ENCODE measurements at places on chromosomes 1 and 21.

DNA sequence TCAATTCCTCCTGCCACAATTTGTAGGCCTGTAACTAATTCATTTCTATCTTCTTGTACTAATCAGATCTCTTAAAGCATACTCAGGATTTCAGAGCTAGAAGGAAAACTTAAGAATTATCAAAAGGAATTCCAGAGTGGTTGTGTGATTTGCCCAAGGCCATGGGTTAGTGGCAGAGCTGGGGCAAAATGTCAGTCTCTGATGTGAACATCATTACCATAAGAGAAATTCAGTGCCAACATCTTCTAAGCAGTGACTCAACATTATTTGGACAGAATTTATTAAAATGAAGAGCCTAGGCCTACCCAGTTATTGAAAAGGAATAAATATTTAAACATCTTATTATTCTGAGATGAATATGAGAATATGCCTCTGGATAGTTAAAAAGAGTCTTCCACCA, 14.5 kb downstream of the ST6GALNAC5 start:
- DNase-seq: no peak

GRCh38 chr1:205444300-205444930, 11.4 kb downstream of the BLACAT1 start:
- DNase-seq: no peak

- DNase-seq: no peak
Observed at GRCh38 chr1:164320790-164321731, 237.9 kb upstream of the PBX1 start.

- DNase-seq: no peak
Observed at GRCh38 chr21:38621132-38621531, 122.9 kb upstream of the ERG start.

DNA sequence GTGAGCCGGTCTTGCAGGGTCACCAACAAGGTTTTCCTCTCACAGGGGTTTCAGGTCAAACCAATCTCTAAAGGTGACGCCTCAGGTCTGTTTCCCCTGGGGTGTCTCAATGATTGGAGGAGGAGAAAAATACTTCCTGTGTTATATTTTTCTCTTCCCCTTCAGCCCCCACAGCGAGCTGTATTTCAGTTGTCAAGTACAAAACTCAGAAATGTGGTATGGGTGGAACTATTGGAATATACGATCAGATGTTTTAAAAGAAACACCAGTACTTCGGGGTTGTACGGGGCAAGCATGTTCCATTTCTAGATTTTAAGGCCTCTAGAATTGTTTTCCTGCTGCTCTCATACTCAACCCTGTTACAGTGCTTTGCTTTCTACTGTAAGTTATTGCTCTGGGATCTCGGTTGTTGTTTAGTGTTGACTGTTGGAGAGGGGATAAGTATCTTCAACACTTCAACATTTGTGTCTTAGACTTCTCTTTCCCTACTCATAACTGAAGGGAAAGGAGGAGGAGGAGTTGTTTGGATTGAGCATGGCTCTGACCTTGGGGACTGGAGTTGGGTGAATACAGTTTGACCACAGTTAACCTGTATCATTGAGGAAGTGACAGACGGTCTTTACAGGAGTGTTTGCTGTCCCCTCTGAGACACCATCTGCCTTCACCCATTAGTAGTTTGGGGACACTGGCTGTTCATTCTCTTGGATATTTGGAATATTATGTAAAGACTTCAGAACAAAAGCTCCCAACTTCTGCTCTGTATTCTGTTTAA, 2.0 kb downstream of the MAPKAPK2 start:
- no peak for DNase-seq

DNA sequence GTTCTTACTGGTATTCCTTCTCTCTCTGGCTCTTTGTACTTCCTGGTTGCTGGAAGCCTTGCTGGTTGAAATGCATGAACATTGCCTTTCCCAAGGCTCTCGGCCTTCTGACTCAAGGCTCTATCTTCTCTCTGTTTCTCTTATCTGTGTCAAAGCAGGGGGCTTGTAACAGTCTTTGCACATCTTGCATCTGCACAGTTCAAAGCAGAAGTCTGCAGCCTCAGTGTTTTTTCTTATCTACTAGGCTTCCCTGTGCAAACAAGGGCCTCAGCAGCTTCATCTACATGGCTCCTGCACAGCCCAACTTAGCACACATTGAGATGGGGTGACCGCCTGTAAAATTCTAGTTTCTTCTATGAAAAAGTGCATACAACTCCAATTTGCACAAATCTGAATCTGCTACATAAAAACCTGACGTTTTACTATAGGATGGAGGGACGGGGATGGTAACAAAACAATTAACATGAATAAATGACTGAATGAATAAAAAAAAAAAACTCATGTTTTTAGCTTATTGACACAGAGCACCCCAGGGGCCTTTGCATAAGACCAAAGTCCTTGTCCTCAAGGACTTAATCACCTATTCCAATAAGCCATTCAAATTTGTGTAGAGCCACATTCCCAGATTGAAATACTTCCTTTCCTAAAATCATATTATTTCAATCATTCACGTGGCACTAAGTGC, 458.3 kb downstream of the LMO4 start:
- no peak for DNase-seq

- DNase-seq: no peak
Observed at GRCh38 chr1:164563721-164564360, 4.9 kb downstream of the PBX1 start.

GRCh38 chr21:35528116-35529042, 479.3 kb upstream of the RUNX1 start:
- DNase-seq: peak; percentile 15

DNA sequence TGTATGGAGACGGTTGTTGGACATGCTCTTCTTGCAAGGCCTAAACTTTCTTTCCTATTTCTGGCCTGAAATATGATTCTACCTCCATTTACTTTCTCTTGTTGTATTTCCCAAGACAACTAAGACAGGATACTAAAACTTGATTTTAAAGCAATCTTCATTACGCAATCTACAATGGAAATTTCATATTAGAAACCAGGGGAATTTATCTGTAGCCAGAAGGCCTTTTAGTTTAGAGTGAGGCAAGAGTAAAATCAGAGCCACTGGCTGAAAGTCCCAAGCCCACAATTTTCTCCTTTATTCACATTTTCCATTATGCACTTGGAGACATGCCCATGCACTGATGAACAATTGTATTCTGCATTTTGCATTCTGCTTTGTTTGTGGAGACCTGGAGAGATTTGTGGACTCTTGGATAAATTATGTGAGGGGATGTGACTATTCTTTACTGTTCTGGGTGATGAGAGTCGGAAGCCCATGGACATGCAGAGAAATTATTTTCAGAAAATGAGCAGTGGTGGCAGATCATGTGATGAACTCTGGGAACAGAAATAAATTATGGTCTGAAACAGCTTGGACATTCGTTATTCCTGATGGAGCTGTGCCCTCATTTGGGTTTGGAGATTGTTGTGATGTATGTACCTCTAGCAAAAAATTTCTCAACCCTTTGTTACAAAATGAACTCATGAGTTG, 336.8 kb downstream of the SEC16B start:
- DNase-seq: no peak

DNA sequence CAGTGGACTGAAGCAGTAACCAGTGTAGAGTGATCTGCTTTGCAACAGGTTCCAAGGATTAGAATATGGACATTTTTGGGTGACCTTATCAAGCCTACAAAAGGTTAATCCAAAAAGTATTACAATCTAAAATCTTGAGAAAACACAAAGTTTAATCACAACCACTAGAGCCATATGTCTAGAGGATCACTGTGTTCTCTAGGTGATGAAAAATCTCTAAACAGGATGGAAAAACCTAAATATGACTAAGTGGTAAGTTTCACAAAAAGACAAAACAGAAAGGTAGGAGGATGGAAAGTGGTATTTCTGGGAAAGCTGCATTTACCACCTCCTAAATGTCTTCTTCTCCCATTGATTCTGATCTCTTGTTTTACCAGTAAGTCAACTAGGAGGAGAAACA, 411.1 kb upstream of the CXADR start:
- DNase-seq: no peak

DNA sequence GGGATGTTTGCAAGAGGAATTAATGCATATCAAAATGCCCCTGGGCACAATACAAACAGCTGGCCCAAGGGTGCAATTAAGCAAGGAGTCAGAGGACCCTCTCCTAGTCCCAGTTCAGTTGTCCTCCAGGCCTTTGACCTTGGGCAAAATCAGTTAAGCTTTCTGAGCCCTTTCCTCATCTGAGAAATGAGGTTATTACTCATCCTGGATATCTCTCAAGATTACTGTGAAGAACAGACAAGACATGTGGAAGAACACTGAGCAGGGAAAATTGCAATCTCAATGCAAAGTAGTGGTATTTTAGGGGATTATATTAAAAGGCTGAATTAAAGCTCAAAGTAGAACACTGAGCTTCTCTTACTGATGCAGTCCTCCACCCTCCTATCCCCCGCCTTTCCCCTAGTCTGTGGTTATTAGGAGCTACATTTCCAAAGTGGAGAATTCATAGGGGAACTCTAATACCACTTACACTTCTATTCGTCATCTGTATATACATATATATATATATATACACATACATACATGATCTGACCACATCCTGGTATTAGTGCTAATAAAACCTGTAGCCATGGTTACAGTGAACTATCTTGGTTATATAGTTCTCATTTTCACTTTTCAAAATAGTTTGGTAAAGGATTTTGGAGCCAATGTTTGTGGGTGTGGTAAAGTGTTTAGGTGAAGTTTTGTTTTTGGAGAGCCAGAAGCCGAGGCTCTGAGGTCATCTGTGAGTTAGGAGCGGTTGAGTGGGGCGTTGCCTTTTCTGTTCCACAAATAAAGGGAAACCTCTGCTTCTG, 18.1 kb downstream of the KIAA0040 start:
- DNase-seq: no peak

GRCh38 chr1:216903382-216903740, 180.1 kb upstream of the ESRRG start:
- no peak for DNase-seq

DNA sequence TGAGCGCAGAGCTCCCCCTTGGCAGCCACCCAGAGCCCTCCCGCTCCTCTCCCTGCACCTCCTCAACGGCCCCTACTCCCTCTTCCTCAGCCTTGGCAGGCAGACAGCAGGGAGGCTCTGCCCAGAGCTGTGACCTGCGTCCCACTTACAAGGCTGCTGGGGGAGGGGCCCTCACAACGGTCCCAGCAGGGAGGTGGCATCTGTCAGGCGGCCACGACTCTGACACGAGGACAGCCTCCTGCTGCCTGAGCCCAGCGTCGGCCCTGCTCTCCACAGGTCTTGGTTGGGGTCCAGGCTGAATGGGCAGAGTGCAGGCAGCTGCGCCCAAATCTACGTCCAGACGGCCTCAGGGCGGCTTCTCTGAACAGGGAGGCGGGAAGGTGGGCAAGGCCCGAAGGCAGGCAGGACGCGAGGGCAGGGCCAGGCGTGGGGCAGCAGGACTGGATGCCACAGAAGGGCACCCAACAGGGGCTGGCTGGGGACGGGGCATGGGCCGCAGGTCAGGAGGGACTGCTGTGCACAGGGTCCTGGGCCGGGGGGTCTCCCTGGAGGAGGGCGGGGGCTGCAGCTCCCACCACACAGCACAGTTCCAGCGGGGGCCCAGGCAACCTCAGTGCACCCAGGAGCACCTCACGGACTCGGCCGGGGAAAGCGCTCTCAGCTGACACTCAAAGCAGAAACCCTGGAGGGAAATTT, 7.5 kb downstream of the SLC19A1 start:
- DNase-seq: no peak
